ENCODE measurements at places on chromosomes 5 and 9. TPM values are rescaled to one million over a fixed set of nuclear protein-coding genes. Genes with fewer than 3 reads are reported as not detected.

DNA sequence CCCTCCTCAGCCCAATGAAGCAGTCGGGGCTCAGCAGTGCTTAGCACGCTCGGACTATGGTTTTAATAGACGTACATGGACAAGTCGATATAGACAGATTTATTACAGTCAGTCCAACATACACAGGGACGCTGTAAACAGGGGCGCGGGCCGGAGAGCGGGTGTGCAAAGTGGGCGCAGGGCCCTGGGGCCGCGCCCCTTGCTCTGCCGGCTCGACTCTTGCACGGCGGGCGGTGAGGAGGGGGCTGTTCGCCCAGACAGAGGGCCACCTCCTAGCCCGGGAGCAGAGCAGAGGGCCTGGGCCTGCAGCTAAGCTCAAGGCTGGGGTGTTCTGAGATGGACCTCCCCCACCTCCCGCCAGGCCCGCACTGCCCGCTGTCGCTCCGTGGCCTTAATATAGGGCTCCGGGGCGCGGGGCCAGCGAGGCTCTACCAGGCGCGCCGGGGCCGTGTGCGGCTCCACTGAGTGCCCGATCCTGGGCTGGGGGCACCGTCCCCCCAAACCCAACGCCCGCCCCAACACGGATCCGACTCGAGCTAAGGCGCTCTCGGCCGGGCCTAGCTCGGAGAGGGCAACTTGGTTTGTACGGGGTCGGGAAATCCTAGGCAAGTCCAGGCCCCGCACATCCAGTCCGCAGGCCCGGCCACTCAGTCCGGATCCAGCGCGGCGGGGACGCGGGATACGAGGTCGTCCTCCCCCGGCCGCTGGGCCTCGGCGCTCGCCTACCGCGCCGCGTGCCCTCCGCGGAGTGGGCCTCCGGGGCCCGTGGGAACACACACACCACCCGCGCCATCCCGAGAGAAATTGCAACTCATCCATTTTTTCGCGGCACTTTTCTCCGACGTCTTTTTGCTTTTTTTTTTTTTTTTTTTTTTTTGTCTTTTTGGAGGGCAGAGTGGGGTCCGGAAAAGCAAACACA, 6.1 kb downstream of the PITX1 start:
- peaks cover 6% of the 10 kb centered on the region for H3K4me1 ChIP-seq
- H3K36me3 ChIP-seq: no peaks in the 10 kb centered on the region
- H3K4me3 ChIP-seq: no peak overlapping the region
- peak; percentile 70 for DNase-seq
- H3K27ac ChIP-seq: no peak overlapping the region

The FGD3 gene
- polyA plus RNA-seq: not detected

GRCh38 chr5:149466457-149466972, 84.7 kb downstream of the CSNK1A1 start:
- peak overlapping the region; percentile 42 for H3K27ac ChIP-seq
- H3K4me1 ChIP-seq: no peaks in the 10 kb centered on the region
- H3K4me3 ChIP-seq: no peak overlapping the region
- no peak for DNase-seq

The UQCRQ gene
- 510 TPM for polyA plus RNA-seq

- no peak for DNase-seq
- H3K4me3 ChIP-seq: no peak overlapping the region
- H3K4me1 ChIP-seq: no peaks in the 10 kb centered on the region
- no peak overlapping the region for H3K27ac ChIP-seq
Observed at GRCh38 chr5:171595801-171596231, 176.4 kb downstream of the FGF18 start.

DNA sequence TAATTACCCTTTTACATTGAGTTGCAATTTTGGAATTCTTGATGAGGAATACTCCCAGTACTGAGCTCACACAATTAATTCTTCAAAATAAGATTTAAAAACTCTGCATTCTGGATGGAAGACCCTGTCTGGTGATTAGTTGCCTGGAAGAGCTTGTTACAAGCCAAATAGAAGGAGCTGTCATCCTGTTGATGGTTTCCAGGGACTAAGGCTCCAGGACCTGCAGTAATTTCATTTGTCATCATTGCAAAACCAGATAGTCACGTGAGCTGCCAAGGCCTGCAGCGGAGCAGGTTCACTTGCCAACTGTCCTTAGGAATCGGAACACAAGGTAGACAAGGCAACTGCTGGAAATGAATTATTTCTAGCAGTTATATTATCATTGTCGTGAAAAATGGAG, 597.7 kb downstream of the CCDC171 start:
- DNase-seq: peak; percentile 83
- H3K4me3 ChIP-seq: no peak overlapping the region
- no peaks in the 10 kb centered on the region for H3K27me3 ChIP-seq

DNA sequence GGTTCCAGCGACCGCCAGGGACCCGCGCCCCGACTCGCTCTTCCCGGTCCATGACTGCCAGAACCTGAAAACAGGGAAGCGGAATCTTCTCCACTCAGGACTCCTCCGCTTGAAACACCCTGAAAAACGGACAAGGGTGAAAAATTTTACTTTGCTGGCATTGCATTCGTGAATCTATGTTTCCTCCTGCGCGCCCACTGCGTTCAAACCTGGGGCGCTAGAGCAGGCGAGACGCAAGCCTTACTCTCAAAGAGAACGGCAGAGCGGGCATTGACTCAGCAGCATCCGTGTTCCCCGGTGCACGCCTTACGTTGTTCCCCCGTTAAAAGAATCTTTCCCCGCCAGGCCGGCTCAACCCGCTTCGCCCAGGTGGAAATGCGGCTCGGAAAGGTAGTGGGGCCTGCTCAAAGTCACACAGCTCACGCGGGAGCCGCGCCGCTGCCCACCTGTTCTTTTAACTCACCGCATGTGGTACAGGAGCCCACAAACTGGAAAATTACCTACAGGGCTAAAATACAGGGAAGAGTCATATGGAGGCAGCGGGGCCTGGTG, 999 bp upstream of the DRD1 start:
- peaks cover 38% of the 10 kb centered on the region for H3K27me3 ChIP-seq
- H3K36me3 ChIP-seq: no peaks in the 10 kb centered on the region
- DNase-seq: peak; percentile 24
- H3K27ac ChIP-seq: no peak overlapping the region
- peak overlapping the region; percentile 35 for H3K4me3 ChIP-seq
- no peaks in the 10 kb centered on the region for H3K4me1 ChIP-seq

The GARIN3 gene
- polyA plus RNA-seq: not detected

DNA sequence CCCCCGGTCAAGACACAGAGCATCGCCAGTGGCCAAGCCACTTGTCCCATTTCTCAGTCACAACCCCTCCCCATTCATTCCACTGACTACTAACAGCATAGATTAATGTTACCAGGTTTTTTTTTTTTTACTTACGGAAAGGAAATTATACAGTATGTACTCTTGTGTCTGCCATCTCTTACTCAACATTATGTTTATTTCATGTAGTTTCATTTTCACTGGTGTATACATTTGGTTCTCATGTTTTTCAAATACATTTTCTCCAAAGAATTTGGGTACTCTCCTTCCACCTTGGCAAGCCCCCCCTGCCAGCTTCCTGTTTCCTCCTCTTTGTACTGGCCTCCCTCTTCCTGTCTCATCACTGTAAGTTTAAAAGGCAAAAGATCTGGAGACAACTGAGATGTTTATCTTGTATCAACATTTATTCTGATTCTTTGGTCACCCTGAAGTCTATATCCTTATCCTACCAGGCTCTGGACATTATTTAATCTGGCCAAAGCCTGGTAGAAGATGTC, 207.3 kb downstream of the SAXO1 start:
- H3K4me1 ChIP-seq: peaks cover 4% of the 10 kb centered on the region
- no peak overlapping the region for H3K27ac ChIP-seq
- peaks cover 37% of the 10 kb centered on the region for H3K36me3 ChIP-seq
- no peak overlapping the region for H3K4me3 ChIP-seq
- H3K27me3 ChIP-seq: no peaks in the 10 kb centered on the region

DNA sequence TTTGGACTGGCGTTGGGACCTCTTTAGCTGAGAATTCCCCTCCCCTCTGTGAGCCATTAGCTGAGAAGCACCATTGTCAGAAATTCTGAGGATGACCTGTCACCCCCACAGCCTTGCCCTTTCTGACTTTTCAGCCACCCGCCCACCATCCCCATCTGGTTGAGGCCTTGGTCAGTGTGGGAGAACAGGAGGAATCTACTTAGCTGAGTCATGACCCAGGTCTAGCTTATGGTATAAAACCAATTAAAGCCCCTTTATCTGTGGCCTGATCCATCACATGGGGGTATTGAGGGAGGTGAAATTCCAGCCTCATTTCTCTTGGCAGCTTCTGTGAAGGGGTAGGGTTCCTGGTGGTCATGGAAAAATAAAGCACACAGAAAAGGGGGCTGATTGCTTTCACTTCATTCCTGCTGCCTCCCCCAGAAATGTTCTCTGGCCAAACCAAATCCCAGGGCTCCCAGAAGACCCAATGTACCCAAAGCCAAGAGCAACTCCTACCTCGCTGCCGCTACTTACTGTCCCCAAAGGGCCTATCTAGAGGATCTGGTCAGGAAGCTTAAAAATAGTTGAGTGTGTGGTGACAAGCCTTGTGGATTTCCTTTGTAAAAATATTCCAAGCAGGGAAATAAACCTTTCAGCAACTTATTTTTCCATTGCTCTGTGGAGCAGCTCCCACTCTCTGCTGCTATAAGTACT, 174.8 kb upstream of the TNC start:
- H3K4me1 ChIP-seq: peaks cover 5% of the 10 kb centered on the region
- no peak overlapping the region for H3K27ac ChIP-seq
- no peaks in the 10 kb centered on the region for H3K36me3 ChIP-seq

- H3K27me3 ChIP-seq: no peaks in the 10 kb centered on the region
- peaks cover 11% of the 10 kb centered on the region for H3K36me3 ChIP-seq
- H3K4me3 ChIP-seq: no peak overlapping the region
- peaks cover 19% of the 10 kb centered on the region for H3K4me1 ChIP-seq
- no peak for DNase-seq
Observed at GRCh38 chr9:124366476-124367220, 48.6 kb downstream of the PSMB7 start.

- no peak overlapping the region for H3K27ac ChIP-seq
- H3K27me3 ChIP-seq: no peaks in the 10 kb centered on the region
- H3K36me3 ChIP-seq: no peaks in the 10 kb centered on the region
- no peaks in the 10 kb centered on the region for H3K4me1 ChIP-seq
- DNase-seq: no peak
Observed at GRCh38 chr5:36570301-36571095, 35.9 kb upstream of the SLC1A3 start.

DNA sequence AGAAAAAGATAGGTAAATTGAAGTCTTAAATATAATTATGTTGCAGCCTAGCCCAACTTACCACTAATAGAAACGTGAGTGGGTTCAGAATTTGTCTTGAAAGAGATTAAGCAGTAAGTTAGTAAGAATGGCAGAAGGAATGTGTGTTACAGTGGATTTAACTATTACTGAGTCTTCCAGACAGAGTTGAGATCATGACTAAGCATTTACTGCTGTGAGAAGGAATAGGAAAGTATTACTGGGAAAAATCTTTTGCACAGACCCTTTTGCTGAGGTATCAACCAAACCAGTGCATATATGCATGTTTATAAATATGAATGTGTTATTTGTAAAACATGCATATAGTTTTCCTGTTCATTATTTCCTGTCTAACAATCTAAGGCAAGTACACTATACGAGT, 112.8 kb upstream of the EFNA5 start:
- no peak for DNase-seq
- no peaks in the 10 kb centered on the region for H3K36me3 ChIP-seq
- H3K27me3 ChIP-seq: no peaks in the 10 kb centered on the region
- H3K27ac ChIP-seq: no peak overlapping the region
